Frontal cortex (tissue), 4 donors: ENCODE measurements at places on chromosomes 2 and 18. TPM values are rescaled to one million over a fixed set of nuclear protein-coding genes. Genes with fewer than 3 reads are reported as not detected.

Gene CPLX4
- not detected for total RNA-seq

Gene CFC1
- 0.41 TPM for total RNA-seq

Gene ZNF512
- total RNA-seq, result 49.3 TPM

Gene MSTN
- total RNA-seq, result 0.82 TPM

Gene LYPD6
- total RNA-seq, result 9.4 TPM

Gene VAMP8
- 0.82 TPM for total RNA-seq

Gene MYO5B
- 9.8 TPM for total RNA-seq

Gene GPR39
- total RNA-seq, result 2.9 TPM

Gene TRIM43
- not detected for total RNA-seq

Gene FZD7
- 15.5 TPM for total RNA-seq

Gene C2orf80
- total RNA-seq, result 38.3 TPM

Gene NT5DC4
- total RNA-seq, result not detected

Gene GREB1L
- 1.6 TPM for total RNA-seq

Gene SERPINB7
- total RNA-seq, result not detected

Gene SRD5A2
- not detected for total RNA-seq

Gene SLC40A1
- 45.2 TPM for total RNA-seq

Gene TWIST2
- not detected for total RNA-seq

Gene OR6B3
- not detected for total RNA-seq

Gene GATA6
- total RNA-seq, result under 0.01 TPM

Gene OXER1
- not detected for total RNA-seq

Gene CHST10
- 82.3 TPM for total RNA-seq

Gene SKOR2
- not detected for total RNA-seq

Gene CXCR2
- under 0.01 TPM for total RNA-seq

Gene RAB27B
- total RNA-seq, result 33.0 TPM

Gene MAPRE3
- 13.9 TPM for total RNA-seq

Gene C1QL2
- total RNA-seq, result 0.41 TPM

Gene TAF4B
- total RNA-seq, result 2.0 TPM

Gene ICOS
- total RNA-seq, result not detected

Gene DYTN
- total RNA-seq, result not detected

Gene TUBA4B
- total RNA-seq, result not detected

Gene PROKR1
- total RNA-seq, result 0.82 TPM

Gene ARHGAP25
- 1.2 TPM for total RNA-seq

Gene SERPINB3
- total RNA-seq, result not detected

Gene SERPINB11
- total RNA-seq, result not detected

Gene GPC1
- total RNA-seq, result 38.7 TPM

Gene PROC
- total RNA-seq, result not detected

Gene NTSR2
- total RNA-seq, result 0.82 TPM

Gene HDAC4
- total RNA-seq, result 20.4 TPM

Gene SLC35F5
- 132 TPM for total RNA-seq

Gene TSPYL6
- not detected for total RNA-seq

Gene CCDC195
- not detected for total RNA-seq

Gene RAPH1
- total RNA-seq, result 35.9 TPM
